ENCODE measurements at places on chromosomes 5 and 9. TPM values are rescaled to one million over a fixed set of nuclear protein-coding genes. Genes with fewer than 3 reads are reported as not detected.

CAMSAP1 gene
- total RNA-seq = 123 TPM

RASGRF2 gene
- total RNA-seq = 55.9 TPM

TLR4 gene
- 12.6 TPM for total RNA-seq

IFNB1 gene
- not detected for total RNA-seq

GTF2H2C gene
- total RNA-seq = 70.9 TPM

BTNL3 gene
- not detected for total RNA-seq

CEL gene
- 0.77 TPM for total RNA-seq

CER1 gene
- total RNA-seq = 0.88 TPM

PLK2 gene
- 103 TPM for total RNA-seq

SLC25A2 gene
- not detected for total RNA-seq

CDX1 gene
- not detected for total RNA-seq

RELL2 gene
- total RNA-seq = 4.0 TPM

GFI1B gene
- total RNA-seq = 1.4 TPM

DRD1 gene
- 6.8 TPM for total RNA-seq

CTNNAL1 gene
- total RNA-seq = 65.6 TPM

WDR38 gene
- total RNA-seq = not detected

FOXD4L5 gene
- total RNA-seq = 0.22 TPM

OSTF1 gene
- total RNA-seq = 24.8 TPM

C5orf58 gene
- total RNA-seq = not detected

LCN9 gene
- total RNA-seq = not detected

MYMK gene
- total RNA-seq = 2.1 TPM

Data from camera-type eye (tissue), 1 donor.